ENCODE measurements at places on chromosomes 6 and 20.

DNA sequence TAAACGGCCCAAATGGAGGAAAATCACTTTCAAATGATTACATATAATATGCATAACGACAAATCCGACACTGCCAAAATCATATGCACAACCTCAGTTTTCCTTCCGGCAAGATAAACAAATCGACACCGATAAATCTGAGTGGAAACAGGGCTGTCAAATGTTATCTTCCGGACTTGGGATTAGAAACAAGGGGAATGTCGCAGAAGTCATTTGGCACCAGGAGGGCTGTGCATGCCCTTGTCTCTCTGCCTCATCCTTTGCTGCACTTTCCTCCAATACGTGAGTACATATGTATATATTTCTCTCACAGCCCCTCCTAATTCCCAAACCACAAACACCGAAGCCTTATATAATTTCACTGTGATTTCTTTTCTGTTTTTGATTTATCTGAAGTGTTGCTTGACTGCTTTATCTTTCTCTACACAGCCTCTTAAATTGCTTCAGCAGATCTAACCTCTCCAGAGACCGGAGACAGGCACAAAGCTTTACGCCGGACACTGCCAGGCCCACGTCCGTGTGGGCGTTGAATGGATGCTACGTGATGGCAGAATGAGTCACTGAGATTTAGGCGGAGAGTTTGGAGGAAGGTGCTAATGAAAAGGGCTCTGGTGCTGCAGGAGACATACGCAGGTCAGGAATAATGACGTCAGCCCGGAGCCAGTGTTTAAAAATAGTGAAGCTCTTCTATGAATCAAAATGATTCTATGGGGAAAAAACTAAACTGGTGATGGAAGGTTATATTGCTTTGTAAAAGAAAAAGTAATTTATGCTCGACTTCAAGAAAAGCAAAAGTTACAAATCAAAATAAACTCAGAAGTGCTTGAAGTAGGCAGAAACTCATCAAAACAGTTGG is 21.0 kb upstream of the PRELID3B start:
- DNase-seq, result no peak

- no peak for DNase-seq
Observed at GRCh38 chr6:14713008-14713960, 532.6 kb upstream of the JARID2 start.

DNA sequence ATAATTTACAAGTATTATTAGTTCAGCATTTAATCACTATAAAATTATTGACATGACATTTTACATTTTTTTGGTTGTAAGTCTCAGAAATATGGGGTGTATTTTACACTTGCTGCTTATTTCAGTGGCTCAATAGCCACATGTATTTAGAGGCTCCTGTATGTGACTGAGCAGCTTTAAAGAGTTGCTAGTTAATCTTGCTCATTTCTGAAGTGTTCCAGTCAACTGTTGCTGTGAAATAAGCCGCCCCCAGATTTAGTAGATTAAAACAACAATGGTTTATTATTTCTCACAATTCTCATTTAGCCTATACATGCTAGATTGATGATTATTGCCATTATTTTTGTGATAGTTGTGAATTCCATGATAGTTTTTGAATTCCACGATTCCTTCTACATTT is 23.0 kb downstream of the CD109 start:
- no peak for DNase-seq

GRCh38 chr6:45666846-45667245 is 289.1 kb upstream of the SUPT3H start:
- DNase-seq, result no peak

- peak; percentile 30 for DNase-seq
Observed at GRCh38 chr20:63442100-63442493, 30.4 kb downstream of the KCNQ2 start.

GRCh38 chr20:55582498-55582897 is 422.8 kb downstream of the CBLN4 start:
- DNase-seq, result no peak

DNA sequence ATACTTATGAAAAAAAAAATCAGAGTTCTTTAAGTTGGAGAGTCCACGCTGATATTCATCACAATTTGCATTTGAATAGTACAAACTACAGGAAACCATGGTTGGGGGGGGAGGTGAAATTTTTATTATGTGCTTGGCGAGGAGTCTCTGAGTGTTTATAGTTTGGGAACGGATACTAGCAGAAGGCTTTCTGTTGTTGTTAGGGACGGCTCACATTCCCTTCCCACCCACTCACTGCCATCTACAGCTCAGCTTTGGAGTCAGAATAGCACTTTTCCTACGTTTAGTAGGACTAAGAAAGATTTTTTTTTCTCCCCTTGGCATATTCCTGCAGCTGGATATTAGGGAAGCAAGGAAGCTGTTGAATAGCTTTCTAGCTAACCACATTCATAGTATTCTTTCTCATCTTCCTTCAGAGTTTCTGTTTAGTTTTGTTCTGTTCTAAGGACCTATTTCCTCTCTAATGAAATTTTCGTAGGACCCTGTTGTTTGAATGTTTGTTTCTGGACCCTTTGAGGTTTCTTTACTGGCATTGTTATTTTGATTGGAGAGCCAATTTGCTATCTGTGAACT is 235.1 kb upstream of the ZNF217 start:
- no peak for DNase-seq

DNA sequence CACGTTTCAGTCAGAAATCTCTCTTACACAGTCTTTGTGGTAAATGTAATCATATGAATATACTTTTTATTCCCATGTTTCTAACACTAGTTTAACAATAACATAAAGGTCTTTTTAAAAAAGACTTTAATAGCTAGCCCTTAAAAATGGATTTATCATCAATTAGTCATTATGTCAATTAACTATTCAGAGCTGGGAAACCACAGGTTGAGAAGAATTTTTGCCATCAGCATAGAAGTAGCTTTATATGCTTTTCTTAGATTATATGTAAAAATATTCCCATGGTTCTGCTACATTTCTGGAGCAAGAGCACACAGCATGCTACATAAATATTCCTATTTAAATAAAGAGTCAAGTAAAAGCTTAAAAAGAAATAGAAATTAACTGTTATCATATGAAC is 35.5 kb downstream of the ASCC3 start:
- DNase-seq, result no peak

GRCh38 chr6:45376310-45377042 is 1.3 kb downstream of the SUPT3H start:
- DNase-seq, result no peak

DNA sequence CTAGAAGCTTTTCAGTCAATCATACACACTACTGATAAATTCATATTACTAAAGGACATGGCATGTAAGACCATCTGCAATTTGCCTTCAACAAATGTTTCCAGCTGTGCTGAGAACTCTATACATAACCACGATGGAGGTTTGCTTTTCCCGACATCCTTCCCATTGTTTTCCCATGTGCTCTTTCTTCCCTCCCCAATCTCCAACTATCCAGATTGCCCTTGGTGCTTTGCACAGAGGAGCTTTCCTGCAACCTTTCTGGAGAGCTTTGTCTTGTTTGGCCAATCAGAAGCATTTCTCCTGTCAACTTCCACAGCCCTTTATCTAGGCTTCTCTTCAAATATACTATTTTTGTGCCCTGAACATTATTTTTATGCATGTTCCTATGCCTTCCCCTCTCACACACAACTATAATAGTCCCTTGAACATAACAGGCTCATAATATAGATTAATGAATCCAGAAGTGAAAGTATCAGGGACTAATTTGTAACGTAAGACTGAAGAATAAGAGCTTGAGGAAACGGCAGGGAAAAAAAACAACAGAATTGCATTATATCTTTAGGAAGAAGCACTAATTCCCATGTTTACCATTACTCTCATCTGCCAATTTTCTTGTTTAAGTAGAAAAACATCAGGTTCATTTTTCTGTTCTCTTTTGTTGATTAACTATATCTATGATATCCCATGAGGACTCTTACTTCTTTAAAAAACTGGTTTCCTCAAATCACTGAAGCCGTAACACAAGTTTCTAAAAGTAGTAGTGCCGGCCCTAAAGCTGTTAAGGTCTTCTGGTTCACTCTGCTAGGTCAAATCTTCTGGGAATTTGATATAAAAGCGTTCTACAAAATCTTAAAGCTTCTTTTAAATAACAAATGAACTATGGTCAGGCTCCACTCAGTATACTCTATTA is 20.1 kb downstream of the SMLR1 start:
- DNase-seq, result no peak

GRCh38 chr6:11384531-11385309 is 152.3 kb upstream of the NEDD9 start:
- DNase-seq, result no peak

DNA sequence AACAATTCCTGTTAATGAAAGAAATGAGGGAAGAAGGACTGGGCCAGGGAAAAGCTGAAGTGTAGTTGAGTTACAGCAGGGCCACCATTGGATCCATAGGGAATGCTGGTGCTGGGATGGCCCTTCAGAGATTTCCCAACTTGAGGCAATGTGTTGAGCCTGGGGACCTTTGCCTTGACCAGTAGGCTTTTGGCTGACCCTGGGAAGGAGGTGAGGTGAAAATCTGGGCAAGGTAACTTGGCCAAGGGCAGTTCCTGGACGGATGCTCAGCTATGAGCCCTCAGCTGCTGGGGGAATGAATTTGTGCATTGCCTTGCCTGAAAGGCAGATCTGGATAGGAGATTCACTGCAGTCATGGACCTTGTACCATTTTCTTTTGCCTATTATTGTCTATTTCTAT is 20.4 kb downstream of the UTRN start:
- no peak for DNase-seq

- no peak for DNase-seq
Observed at GRCh38 chr6:1704711-1705110, 95.0 kb downstream of the FOXC1 start.

GRCh38 chr20:20210943-20211273 is 157.0 kb upstream of the INSM1 start:
- DNase-seq, result no peak

- no peak for DNase-seq
Observed at GRCh38 chr20:12598894-12599293, 409.9 kb upstream of the SPTLC3 start.

DNA sequence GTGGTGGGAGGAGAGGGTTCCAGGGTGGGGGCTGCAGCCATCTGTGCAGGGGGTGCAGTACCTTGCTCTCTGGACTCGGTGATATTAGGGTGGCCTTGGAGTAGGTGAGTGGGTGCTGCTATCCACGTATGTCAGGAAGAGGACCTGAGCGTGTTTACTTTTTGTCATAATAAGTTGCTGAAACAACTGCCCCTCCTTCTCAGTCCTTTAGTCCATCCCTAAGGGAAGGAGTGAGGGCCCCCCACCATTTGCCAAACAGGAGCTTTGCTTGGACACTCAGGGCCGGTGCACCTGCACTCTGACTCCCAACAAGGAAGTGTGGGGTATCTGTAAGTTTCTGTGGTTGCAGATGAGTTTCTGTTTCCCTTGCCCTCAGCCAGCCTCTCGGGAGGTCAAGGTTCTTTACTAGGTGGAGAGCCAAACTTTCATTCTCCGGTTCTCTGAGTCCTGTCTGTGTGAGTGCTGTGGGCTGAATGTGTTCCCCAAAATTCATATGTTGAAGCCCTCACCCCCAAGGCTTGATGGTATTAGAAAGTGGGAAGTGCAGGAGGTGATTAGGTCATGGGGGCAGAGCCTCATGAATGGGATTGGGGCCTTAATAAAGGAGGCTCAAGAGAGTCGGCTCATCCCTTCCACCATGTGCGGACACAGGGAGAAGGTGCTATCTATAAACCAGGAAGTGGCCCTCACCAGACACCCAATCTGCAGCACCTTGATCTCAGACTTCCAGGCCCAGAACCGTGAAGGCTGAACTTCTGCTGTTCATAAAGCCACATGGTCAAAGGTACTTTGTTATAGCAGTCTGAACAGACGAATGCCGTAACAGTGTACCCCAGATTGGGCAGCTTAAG is 19.6 kb upstream of the CCR6 start:
- DNase-seq, result no peak

GRCh38 chr6:39227476-39227875 is 1.8 kb downstream of the KCNK5 start:
- no peak for DNase-seq

DNA sequence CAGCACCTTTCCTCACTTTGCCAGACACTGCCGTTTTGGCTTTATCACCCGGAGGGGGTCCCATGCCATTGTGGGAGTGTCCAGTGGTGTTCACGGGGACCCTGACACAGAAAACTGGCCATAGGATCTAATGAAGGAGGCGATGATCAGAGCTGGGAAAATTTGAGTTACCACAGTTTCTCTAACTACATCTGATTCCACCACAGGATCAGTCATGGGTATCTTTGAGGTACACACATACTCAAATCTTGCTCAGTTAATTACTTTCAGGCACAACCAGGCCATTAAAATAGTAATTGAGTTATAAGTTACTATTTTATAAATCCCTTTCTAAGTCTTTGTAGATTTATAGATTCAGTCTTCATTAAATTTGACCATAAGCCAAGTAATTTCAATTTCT is 215.1 kb downstream of the PRL start:
- no peak for DNase-seq

GRCh38 chr6:357791-358341 is 33.7 kb upstream of the IRF4 start:
- no peak for DNase-seq

- no peak for DNase-seq
Observed at GRCh38 chr6:30893666-30894065, 9.3 kb downstream of the DDR1 start.

- no peak for DNase-seq
Observed at GRCh38 chr6:143200167-143200770, 139.6 kb downstream of the AIG1 start.

GRCh38 chr6:165658395-165659058 is 4.5 kb downstream of the PDE10A start:
- DNase-seq, result no peak

- no peak for DNase-seq
Observed at GRCh38 chr20:44542890-44543289, 21.0 kb upstream of the SERINC3 start.

- DNase-seq, result no peak
Observed at GRCh38 chr6:115358616-115359015, 702.1 kb downstream of the FRK start.

All from stimulated activated CD8-positive, alpha-beta memory T cell treated with anti-CD3 and anti-CD28 coated beads, Interleukin-7, amount 100 ng/mL, for 24 hours (primary cell).